ENCODE measurements at places on chromosomes 12 and 14. TPM values are rescaled to one million over a fixed set of nuclear protein-coding genes. Genes with fewer than 3 reads are reported as not detected.

DNA sequence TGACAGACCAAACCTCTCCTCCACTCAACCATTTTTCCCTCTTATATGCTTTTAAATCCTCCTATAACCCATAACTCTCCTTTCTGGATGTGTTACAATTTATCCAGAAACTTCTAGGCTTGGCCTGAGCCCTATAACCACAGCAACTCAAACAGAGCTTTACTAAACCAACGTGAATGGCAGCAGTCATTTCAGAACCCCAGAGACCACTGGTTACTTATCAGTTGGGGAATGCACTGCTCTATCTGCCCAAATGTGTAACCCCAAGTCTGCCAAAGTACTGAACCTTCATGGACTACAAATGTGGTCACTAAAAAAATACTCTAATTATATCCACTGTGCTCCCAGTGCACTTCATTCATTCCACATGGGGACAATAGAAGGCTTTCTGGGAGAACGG is 42.0 kb downstream of the NAA25 start:
- H3K36me3 ChIP-seq = peaks cover 100% of the 10 kb centered on the region
- H3K27ac ChIP-seq = no peak overlapping the region
- H3K4me3 ChIP-seq = no peak overlapping the region
- H3K4me1 ChIP-seq = no peaks in the 10 kb centered on the region
- H3K27me3 ChIP-seq = no peaks in the 10 kb centered on the region
- DNase-seq = no peak

- H3K36me3 ChIP-seq = no peaks in the 10 kb centered on the region
- H3K4me1 ChIP-seq = no peaks in the 10 kb centered on the region
- no peak overlapping the region for H3K4me3 ChIP-seq
- H3K27me3 ChIP-seq = no peaks in the 10 kb centered on the region
- H3K27ac ChIP-seq = no peak overlapping the region
These were observed 131.6 kb downstream of the PPFIA2 start for GRCh38 chr12:81627336-81628189.

DNA sequence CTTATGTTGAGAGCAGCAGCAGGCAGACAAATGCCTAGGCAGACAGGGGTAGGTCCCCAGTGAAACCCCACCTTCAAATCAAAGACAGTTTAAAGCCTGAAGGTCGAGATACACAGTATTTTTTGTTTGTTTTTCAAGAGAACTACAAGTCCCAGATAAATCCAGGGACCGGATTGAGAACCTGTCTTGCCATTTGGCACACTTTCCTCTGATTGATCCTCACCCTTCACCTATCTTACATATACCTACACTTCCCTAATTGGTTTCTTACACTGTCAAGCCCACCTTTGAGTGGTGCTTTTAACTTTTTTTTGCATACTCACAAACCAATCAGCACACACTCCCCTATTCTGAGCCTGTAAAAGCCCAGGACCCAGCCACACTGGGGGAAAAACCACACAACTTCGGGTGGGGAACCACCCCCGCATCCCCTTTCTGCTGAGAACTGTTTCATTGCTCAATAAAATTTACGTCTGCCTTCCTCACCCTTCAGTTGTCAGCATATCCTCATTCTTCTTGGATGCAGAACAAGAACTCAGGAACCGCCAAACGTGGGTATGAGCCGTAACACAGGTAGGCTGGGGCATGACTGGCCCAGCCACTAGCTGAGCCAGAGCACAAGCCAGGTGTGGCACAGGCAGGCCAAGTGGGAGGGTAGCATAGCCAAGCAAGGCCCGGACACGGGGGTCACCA is 11.1 kb downstream of the DICER1 start:
- no peaks in the 10 kb centered on the region for H3K27me3 ChIP-seq
- peaks cover 85% of the 10 kb centered on the region for H3K4me1 ChIP-seq
- DNase-seq = no peak
- H3K36me3 ChIP-seq = no peaks in the 10 kb centered on the region
- no peak overlapping the region for H3K4me3 ChIP-seq
- no peak overlapping the region for H3K27ac ChIP-seq

- no peak for DNase-seq
- no peak overlapping the region for H3K4me3 ChIP-seq
- no peak overlapping the region for H3K27ac ChIP-seq
- H3K4me1 ChIP-seq = peaks cover 37% of the 10 kb centered on the region
- H3K36me3 ChIP-seq = no peaks in the 10 kb centered on the region
These were observed 55.6 kb downstream of the NIN start for GRCh38 chr14:50775357-50775756.

- H3K4me3 ChIP-seq = no peak overlapping the region
- no peaks in the 10 kb centered on the region for H3K27me3 ChIP-seq
- DNase-seq = no peak
- H3K4me1 ChIP-seq = peaks cover 46% of the 10 kb centered on the region
- no peaks in the 10 kb centered on the region for H3K36me3 ChIP-seq
These were observed 22.2 kb upstream of the LRTM2 start for GRCh38 chr12:1797991-1798640.

DNA sequence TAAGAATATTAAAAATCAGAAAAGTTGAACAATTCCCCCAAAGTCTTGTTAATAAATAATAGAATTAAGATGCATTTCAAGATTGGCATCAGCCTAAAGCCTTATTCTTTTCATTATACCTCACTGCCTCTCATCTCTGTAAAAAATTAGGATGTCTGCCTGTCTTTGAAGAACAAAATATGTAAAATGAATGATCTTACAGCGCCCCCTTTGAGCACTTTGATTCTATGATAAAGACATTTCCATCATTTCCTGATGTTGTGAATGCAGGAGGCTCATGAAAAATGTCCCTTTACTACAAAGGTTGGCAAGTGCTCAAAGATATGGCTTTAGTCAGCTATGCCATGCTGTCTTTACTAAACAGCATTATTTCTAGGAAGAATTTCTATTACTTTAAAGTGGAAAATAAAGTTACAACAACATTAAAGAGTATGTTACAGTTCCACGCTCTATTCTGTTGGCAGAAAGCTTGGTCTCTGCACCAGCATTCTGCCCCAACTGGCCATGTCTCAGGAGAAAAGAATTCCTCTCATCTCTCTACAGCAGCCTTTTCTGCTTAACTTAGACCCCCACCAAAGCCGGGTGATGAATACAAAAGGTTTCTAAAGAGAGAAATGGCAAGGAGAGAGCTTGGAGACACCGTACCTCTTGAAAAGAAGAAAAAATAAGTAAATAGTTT is 95.1 kb downstream of the LLPH start:
- H3K4me3 ChIP-seq = no peak overlapping the region
- no peak overlapping the region for H3K27ac ChIP-seq
- DNase-seq = no peak

TMEM132D gene
- not detected for total RNA-seq

Data from heart right ventricle (tissue), 16 donors.